ENCODE measurements at places on chromosomes 6 and 20.
A peak's percentile ranks its signal among the peaks of the same experiment; 100 is the strongest.

DNA sequence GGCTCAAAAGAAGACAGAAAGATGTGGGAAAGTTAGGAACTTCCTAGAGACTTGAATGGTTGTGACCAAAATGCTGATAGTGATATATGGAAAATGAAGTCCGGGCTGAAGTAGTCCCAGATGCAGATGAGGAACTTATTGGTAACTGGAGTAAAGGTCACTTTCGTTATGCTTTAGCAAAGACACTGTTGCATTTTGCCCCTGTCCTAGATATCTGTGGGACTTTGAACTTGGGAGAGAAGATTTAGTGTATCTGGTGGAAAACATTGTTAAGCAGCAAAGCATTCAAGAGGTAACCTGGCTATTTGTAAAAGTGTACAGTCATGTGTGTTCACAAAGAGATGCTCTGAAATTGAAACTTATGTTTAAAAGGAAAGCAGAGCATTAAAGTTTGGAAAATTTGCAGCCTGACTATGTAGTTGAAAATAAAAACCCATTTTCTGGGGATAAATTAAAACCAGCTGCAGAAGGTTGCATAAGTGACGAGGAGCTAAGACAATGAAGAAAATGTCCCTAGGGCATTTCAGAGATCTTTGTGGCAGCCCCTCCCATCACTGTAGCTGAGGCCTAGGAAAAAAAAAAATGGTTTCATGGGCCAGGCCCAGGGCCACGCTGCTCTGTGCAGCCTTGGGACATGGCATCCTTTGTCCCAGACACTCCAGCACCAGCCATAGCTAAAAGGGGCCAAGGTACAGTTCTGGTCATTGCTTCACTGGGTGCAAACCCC is 1692.2 kb downstream of the HACE1 start:
- no peak for DNase-seq

DNA sequence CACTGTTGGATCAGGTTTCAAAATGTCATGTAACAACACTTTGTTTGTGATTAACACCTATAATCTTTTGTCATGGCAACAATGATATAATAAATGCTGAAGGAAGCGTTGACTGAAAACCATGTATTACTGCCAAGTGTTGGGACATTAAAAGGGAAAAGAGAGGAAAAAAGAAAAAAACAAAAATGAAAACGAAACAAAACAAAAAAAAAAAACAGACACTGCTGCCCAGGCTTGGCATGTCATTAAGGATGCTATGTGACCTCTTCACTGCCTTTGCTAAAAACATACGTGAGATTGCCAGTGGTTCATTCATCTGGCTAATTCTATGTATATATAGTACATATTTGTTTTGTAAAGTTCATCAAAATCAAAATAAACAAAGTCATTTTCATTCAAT is 516.7 kb upstream of the RNF217 start:
- DNase-seq: no peak

DNA sequence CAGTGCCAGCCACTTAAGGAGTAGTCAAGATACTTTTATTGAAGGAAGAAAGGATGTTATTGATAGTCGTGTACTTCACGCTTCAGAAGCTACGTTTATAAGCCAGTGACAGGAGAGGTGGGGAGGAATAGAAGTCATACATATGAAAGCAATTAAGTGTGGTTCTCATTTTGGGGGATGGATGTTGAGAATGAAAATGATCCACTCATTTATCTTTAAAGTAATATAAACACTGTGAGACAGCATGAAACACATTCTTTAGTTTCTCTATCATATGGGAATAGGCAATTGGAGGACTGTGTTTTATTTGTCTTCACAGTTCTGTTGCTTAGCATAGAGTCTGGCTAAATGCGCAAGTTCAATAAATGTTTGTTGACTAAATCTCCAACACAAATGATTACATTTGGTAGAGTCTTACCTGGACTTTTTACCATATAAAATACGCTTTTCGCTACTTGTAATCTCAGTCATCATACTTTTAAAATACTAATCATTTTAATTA is 35.2 kb downstream of the AK9 start:
- no peak for DNase-seq

GRCh38 chr6:157768863-157769551 is 54.0 kb upstream of the SNX9 start:
- no peak for DNase-seq

GRCh38 chr6:13375360-13375878 is 47.1 kb upstream of the TBC1D7 start:
- DNase-seq: no peak

DNA sequence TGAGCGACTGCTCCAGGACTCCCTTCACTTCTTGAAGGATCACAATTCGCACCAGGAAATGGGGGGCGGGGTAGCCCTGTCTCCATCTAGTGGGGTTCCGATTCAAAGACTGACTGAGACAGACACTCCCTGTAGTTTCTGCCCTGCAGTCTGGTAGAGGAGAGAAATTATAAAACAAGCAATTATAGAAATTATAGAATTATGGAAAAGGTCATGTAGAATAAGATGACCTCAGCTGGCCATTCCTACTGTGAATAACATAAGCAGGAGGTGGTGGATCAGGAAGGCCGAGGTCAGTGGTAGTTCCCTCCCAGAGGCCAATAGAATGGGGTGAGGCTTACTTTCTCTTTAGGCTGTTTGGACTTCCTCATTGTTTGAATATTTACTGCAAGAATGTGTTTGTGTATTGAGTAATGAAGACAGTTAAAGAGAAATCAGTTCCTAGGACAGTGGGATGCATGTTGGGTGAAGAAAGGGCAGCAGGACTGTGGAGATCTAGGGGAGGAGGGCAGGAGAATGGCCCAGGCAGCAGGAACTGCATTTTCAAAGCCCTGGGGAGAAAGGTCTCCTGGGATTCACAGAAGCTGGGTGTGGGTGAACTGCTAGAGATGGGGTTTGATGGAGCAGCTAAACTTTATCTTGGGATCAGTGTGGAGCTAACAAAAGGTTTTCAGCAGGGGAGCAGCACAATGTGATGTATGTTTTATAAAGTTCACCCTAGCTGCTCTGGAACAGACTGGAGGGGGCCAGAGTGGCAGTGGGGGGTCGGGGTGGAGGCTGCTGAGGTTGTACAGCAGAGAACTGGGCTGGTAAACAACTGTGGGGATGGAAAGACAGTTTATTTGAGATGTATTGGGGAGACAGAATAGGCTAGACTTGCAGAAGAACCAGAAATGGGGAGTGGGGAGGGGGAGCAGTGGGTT is 2.1 kb downstream of the ZNF341 start:
- DNase-seq: no peak

DNA sequence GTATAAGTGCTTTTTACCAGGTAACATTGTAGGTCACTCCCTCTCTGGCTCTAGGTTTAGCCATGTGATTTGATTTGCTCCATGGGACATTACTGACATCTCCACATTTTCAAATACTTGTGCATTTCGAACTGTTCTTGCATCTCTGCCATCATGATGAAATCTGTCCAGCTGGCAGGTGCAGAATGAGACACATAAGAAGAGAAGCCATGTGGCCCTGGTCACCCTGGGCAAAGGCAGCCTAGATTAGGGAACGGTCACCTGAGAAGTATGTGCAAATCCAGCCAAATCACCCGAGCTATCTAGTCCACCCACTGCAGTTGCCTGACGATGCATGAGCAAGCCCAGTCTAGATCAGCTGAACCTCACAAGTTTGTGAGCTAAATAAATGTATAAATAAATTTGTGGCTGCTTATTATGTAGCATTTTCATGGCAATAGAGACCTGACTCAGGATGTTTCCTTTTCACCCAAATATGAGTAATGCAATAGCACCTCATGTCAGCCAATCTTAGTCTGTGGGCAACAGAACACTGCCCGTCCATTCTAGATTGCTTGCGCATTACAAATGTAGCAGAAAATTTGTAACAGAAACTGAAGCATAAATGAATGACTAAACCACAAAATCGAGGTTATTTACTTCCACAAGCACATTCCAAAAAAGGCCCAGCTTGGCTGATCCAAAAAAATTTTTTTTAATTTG is 115.2 kb downstream of the PAK5 start:
- no peak for DNase-seq

DNA sequence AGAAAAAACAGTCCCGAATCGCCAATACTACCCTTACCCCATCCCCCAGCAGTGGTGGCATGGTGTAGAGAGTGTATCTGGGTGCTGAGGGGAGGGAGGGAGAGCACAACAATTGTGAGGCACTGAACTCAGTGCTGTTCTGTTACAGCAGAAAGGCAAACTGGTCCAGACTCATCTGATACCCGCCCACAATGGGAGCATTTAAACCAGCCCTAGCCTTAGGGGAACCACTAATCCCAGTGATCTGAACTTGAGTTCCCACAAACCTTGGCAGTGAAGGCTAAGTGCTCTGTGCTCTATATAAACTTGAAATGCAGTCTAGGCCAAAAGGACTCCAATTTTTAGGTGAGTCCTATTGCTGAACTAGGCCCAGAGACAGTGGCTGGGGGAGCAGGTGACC is 666.4 kb upstream of the PTCHD4 start:
- DNase-seq: no peak

DNA sequence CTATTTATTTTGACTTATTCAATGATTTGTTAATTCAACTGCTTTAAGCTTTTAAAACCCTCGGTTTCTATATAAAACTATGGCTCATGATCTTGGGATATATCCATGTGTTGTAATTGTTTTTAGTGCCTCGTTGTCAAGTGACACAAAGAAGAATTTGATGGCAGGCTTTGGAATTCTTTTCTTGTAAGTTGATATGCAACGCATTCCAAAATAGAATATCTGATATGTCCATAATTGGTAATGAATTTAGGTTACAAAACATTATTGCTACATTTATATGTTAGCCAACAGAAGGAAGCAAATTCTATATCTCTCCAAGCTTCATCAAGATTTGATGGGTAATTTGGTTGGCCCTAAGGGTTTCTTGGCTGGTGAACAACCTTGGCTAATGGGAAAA is 220.4 kb upstream of the RIMS1 start:
- DNase-seq: no peak

- DNase-seq: peak; percentile 76
These were observed 48.1 kb downstream of the NOL4L start for GRCh38 chr20:32536851-32537656.

- DNase-seq: no peak
These were observed 337.4 kb downstream of the CBLN4 start for GRCh38 chr20:55667955-55668354.

GRCh38 chr20:16671753-16672152 is 58.1 kb upstream of the SNRPB2 start:
- DNase-seq: no peak

GRCh38 chr20:47392015-47392720 is 35.7 kb upstream of the ZMYND8 start:
- peak; percentile 83 for DNase-seq

- no peak for DNase-seq
These were observed 75.8 kb upstream of the AFDN start for GRCh38 chr6:167750956-167751358.

GRCh38 chr6:11659757-11660156 is 118.8 kb downstream of the ADTRP start:
- no peak for DNase-seq

- DNase-seq: no peak
These were observed 141.7 kb downstream of the NKAIN2 start for GRCh38 chr6:123945386-123945785.

GRCh38 chr6:79810871-79811270 is 136.5 kb downstream of the ELOVL4 start:
- no peak for DNase-seq

DNA sequence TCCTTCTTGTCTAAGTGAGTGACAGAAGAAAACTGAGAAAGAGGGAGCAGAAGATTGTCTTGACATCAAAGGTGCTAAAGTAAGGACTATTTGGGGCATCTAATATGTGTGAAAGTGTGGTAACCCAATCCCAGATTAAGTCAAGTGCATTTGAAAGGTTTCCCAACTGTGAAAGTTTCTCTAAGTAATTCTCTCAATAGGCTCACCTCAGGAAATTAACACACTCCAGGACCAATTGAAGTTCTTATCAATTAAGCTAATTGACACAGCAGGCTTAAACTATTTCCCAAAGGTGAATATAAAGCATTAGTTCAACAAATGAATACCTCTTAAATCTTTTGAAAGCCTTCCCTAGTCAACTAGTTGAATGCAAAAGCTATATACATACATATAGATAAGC is 212.8 kb upstream of the FUT9 start:
- no peak for DNase-seq

DNA sequence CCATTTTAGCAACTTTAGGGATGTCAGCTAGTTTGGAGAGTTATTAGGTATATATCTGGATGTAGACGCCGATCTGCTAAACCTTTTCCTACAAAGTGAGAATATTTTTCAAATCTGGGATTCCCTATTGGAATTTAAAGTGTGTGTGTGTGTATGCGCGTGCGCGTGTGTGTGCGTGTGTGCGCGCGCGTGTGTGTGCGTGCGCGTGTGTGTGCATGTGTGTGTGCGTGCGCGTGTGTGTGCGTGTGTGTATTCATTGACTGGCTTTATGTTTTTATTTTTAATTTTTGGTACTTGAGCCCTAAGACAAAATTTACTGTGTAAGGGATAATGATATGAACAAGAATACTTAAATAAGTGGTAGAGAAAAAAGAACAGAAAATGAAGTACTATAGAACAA is 8.1 kb downstream of the PRL start:
- no peak for DNase-seq

- DNase-seq: no peak
These were observed 34.2 kb upstream of the SUPT3H start for GRCh38 chr6:45411959-45412358.

- no peak for DNase-seq
These were observed 471.8 kb downstream of the TFAP2A start for GRCh38 chr6:9943026-9943425.

GRCh38 chr6:40551966-40552505 is 35.1 kb downstream of the LRFN2 start:
- no peak for DNase-seq

DNA sequence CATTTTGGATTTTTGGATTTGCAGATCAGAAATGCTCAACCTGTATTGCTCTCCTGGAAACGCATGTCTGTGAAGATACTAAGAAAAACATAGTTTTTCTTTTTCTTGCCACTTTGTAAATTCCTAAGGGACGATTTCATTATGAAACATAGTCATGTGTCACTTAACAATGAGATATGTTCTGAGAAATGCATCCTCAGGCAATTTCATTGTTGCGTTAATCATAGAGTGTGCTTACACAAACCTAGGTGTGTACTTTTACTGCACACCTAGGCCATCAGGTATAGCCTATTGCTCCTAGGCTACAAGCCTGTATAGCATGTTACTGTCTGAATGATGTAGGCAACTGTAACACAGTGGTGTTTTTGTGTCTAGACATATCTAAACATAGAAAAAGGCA is 13.4 kb upstream of the THEMIS start:
- DNase-seq: no peak
